ENCODE measurements at places on chromosomes 13 and 19. TPM values are rescaled to one million over a fixed set of nuclear protein-coding genes. Genes with fewer than 3 reads are reported as not detected.

HSD17B14 gene
- 9.5 TPM for polyA plus RNA-seq

PSG3 gene
- polyA plus RNA-seq = not detected

ZNF616 gene
- polyA plus RNA-seq = 14.2 TPM

GFY gene
- not detected for polyA plus RNA-seq

FFAR3 gene
- not detected for polyA plus RNA-seq

MBD3L2 gene
- not detected for polyA plus RNA-seq

SIGLEC8 gene
- polyA plus RNA-seq = 0.06 TPM

KLF5 gene
- 32.0 TPM for polyA plus RNA-seq

KLF1 gene
- polyA plus RNA-seq = 0.30 TPM

ZNF101 gene
- polyA plus RNA-seq = 12.5 TPM

SLITRK6 gene
- polyA plus RNA-seq = 50.7 TPM

PGPEP1 gene
- 13.0 TPM for polyA plus RNA-seq

AMH gene
- 2.9 TPM for polyA plus RNA-seq

IGLON5 gene
- 2.1 TPM for polyA plus RNA-seq

IGFL1 gene
- not detected for polyA plus RNA-seq

BRME1 gene
- polyA plus RNA-seq = 6.5 TPM

IGFL3 gene
- polyA plus RNA-seq = not detected

AMER2 gene
- polyA plus RNA-seq = 0.03 TPM

PPFIA3 gene
- polyA plus RNA-seq = 4.7 TPM

ERICH4 gene
- polyA plus RNA-seq = 0.51 TPM

DNA sequence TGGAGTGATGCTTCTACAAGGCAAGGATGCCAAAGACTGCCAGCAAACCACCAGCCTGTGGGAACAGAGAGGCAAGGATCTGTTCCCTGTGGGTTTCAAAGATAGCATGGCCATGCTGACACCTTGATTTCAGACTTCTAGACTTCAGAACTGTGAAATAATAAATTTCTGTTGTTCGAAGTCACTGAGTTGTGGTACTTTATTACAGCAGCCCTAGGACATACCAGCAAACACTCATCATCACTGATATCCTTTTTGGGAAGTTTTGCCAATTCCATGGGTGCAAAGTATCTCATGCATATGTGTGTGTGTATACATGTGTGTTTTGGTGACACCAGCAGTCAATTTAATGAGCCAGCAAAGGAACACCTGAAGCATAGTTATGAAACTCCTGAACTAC is 21.0 kb downstream of the LMO7 start:
- DNase-seq = no peak

GRCh38 chr19:14088634-14089411 is 1.7 kb downstream of the SAMD1 start:
- no peak for DNase-seq

GRCh38 chr13:101514695-101515275 is 62.3 kb downstream of the ITGBL1 start:
- DNase-seq = peak; percentile 10

- DNase-seq = no peak
These were observed 61.3 kb downstream of the MYO16 start for GRCh38 chr13:108690726-108691125.

- peak; percentile 62 for DNase-seq
These were observed 9.5 kb downstream of the B3GLCT start for GRCh38 chr13:31209172-31209840.

- DNase-seq = no peak
These were observed 5.0 kb upstream of the TEX29 start for GRCh38 chr13:111315347-111315995.

- DNase-seq = no peak
These were observed 29.6 kb downstream of the VWA8 start for GRCh38 chr13:41931337-41931736.

- DNase-seq = peak; percentile 78
These were observed 690 bp upstream of the ARRDC2 start for GRCh38 chr19:18007044-18007916.

- DNase-seq = no peak
These were observed 6.5 kb upstream of the TIMM50 start for GRCh38 chr19:39474139-39474620.

GRCh38 chr19:34308381-34309367 is 54.3 kb downstream of the GARRE1 start:
- DNase-seq = no peak

GRCh38 chr13:82477436-82477835 is 1404.8 kb downstream of the SLITRK1 start:
- DNase-seq = no peak

- no peak for DNase-seq
These were observed 182.2 kb downstream of the LMO7 start for GRCh38 chr13:75818179-75818967.

GRCh38 chr19:30519607-30520205 is 147.5 kb downstream of the ZNF536 start:
- DNase-seq = no peak

- DNase-seq = no peak
These were observed 769.8 kb upstream of the MIR17HG start for GRCh38 chr13:90577726-90578125.

DNA sequence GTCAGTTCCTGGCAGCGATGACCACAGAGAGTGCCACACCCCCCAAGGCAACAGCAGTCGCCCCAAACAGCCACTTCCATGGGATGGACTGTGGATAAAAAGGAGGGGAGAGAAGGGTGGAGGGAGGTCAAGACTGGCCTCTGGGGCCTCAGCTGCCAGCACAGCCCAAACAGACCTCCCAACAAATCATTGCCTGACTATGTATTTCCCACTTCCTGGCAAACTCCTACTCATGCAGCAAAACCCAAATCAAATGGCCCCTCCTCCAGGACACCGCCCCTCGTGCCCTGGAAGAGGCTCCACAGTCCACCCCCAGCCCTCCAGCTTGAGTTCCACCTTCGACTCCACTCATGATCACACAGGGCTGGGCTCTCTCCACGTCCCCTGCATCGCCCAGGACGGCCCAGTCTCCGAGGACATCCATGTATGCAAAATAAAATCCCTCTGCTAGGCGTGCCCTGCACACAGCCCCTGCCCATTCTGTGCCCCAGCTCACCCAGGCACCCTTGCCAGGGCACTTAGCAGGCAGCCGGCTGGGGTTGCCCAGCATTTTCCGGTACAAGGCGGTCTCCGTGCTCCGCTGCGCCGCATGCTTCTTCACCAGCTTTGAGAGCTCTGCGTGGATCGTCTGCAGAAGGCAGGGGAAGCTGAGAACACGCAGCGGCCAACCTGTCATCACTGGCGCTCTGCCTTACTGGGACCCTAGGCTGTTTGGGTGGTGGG is 10.5 kb upstream of the ELL start:
- DNase-seq = no peak

DNA sequence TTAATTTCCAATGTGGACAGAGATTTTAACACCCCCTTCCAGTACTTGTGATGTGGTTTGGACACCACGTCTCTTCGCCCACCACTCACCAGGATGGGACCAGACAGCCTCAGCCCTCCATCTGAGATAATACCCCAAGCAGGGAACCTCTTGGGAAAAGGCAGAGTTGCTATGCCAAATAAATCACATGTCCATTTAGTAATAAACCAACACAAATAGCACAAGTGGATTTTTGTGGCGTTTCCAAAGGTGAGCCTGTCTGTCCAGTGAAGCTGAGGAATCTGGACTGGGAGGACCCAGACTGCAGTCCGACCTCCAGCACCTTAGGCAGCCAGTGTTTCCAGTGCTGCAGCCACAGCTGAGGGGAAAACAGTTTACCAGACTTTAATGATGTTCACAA is 34.1 kb upstream of the GAS6 start:
- no peak for DNase-seq

DNA sequence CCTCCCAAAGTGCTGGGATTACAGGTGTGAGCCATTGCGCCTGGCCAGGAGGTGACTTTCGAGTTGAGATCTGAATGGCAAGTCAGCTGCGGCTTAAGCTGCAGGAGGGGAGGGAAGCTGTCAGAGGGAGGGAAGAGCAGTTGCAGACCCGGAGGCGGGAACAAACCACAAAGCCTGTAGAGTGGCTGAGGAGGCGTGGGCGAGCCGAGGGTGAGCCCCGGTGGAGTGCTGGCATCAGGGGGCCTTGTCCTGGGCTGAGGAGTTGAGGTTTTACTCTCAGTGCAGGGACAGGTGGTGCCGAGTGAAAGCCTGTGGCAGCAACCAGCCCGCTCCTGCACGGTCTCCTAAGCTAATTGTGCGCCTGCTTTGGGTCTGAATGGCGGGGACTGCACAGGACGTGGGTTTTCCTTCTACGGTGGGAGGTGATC is 24.2 kb downstream of the PPP1R37 start:
- DNase-seq = no peak

GRCh38 chr13:25901460-25902376 is 150.1 kb downstream of the SHISA2 start:
- peak; percentile 40 for DNase-seq

DNA sequence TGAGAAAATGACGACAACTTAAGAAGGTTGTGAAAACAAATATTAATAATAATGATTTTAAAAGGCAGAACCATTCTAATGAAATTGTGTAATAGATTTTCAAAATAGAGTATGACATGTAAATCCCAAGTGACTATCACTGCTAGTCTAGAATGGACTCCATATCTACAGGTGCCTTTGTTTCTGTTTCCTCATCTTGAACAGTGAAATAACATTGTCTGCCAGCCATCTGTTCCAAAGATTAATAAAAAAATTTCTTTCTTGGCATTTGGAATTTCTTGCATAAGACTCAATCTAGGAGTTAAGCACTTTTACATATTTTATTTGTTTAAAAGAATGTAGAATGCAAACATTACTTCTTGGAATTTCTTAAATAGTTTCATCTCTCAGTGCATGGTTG is 520.1 kb upstream of the ARGLU1 start:
- DNase-seq = no peak

GRCh38 chr19:48135411-48135810 is 24.8 kb upstream of the PLA2G4C start:
- no peak for DNase-seq

- no peak for DNase-seq
These were observed 4.3 kb downstream of the NDUFS7 start for GRCh38 chr19:1387684-1388636.

- DNase-seq = no peak
These were observed 3.9 kb upstream of the S1PR2 start for GRCh38 chr19:10235003-10235402.

DNA sequence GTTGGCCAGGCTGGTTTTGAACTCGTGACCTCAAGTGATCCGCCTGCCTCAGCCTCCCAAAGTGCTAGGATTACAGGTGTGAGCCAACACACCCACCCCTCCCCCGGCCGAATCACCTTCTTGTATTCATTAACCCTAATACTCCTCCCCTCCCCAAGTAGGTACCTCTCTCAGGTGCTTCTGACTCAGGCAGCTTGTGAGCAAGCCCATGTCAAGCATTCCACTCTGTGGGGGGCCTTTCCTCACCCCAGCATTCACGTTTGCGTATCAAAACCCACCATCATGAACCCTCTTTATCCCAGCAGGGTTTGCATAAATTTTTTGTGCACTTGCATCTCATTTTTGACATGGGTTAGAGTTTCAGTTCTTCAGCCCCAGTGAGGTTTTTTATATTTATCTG is 23.6 kb upstream of the RFXAP start:
- no peak for DNase-seq

All from right lung (tissue), 10 donors.